ENCODE measurements at places on chromosomes 5 and 9.

- DNase-seq = no peak
Observed at GRCh38 chr5:54996466-54996865, 11.1 kb upstream of the ESM1 start.

DNA sequence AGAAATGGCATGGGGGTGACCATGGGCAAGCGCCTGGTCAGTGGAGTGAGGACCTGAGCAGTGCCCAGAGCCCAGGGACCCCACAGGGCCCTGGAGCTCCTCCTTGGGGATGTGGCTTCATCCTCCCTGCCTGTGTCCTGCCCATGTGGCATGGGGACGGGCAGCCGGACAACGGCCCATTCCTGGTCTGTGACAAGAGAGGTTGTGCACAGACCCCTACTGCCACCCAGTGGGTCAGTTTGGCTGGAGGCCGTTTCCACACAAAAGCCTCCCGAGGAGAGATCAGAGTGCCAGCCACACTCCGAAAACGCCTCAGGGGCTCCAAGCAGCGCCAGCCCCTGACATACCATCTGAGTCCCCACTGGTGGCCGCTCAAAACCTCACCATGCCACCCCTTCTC, 19.8 kb downstream of the SLC6A18 start:
- DNase-seq = no peak

DNA sequence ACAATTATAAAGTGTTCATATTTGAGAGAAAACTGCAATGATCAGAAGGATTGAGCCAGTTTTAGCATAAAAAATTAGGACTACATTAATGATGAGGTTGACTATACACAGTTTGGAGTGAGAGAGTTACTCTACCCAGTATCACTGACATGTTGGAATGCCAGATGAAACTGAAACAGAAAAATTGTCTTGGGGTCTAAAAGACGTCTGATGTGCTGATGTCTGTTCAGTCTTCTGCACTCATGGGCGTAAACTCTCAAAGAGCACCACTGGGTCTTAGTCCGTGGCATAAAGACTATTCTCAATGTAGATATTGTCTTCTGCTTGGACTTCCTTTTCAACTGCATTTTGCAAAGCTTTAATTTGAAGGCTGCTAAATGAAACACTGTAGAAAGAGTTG, 29.5 kb downstream of the HAVCR1 start:
- no peak for DNase-seq

- no peak for DNase-seq
Observed at GRCh38 chr9:15271403-15271802, 35.6 kb downstream of the TTC39B start.

GRCh38 chr9:131020862-131021261, 11.9 kb downstream of the LAMC3 start:
- DNase-seq = no peak

GRCh38 chr9:107390778-107391177, 98.8 kb downstream of the KLF4 start:
- no peak for DNase-seq

- DNase-seq = peak; percentile 49
Observed at GRCh38 chr5:163938595-163938994, 433.2 kb downstream of the MAT2B start.

GRCh38 chr5:38555354-38556087, 925 bp downstream of the LIFR start:
- DNase-seq = no peak

- DNase-seq = no peak
Observed at GRCh38 chr9:20472342-20473045, 149.8 kb downstream of the MLLT3 start.

- DNase-seq = no peak
Observed at GRCh38 chr5:31470608-31471007, 61.3 kb downstream of the DROSHA start.

DNA sequence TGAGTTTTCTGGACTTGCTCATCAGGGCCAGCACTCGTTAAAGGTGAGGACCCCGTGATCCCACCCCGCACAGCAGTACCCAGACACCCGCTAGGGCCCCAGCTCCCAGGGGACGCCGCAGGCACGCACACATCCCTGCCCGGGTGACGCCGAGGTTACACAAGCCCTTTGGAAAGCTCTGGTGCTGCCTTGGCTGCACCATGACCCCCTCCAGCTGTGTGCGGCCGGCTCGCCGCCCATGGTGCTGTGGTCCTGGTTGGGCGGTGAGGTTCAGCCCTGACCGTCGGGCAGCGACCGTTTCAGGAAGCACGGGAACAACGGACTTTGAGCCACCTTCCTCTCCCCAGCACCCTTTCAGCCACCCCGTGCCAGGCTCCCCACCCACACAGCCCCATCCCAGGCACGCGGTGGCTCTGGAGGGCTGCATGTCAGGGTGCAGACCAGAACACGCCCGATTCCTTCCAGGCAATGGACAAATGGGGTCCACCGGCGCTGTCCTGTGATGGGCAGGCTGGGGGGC, 7.5 kb upstream of the SLC12A7 start:
- DNase-seq = no peak

GRCh38 chr9:114060070-114060469, 18.0 kb downstream of the AMBP start:
- no peak for DNase-seq

DNA sequence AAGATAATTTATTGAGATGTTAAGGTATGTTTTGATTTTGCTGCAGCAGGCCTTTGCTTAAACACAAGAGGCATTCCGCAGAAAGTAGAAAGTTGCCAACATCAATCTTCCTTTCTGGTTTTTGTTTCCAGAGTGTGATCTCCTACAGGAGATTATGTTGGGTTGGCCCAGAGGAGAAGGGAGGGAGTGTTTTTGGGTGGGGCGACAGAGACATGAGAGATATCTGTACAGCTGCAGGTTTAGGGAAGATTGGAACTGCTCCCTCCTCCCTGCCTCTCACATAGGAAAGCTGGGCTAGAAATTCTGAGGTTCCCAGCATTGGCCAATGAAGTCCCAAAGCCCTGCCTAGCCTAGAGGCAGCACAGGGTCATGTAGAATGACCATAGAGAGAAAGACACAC, 211.0 kb downstream of the CEMIP2 start:
- no peak for DNase-seq

- DNase-seq = no peak
Observed at GRCh38 chr5:133357758-133358157, 254.6 kb downstream of the FSTL4 start.

GRCh38 chr9:95075700-95076099, 241.8 kb downstream of the FANCC start:
- no peak for DNase-seq

DNA sequence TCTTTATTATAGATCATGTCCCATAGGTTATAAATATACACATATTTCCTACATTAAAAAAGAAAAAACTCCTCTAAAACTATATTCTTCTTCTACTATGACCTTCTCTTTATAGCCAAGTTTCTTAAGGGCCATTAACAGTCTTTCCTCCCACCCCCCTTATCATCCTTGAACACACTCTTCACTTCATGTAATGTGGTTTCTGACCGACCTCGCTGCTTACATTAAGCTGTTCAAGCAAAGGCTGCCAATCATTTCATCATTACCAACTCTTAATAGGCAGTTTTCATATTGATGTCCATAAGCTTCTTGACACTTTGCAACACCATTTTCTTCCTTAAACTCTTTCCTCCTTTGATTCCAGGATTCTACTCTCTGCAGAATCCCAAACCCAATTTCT, 283.0 kb upstream of the PCSK5 start:
- DNase-seq = no peak
